ENCODE measurements at places on chromosomes 3 and 15.

GRCh38 chr3:47578691-47579632 lies at the start of gene CSPG5:
CSPG5 (minus strand) TSS chr3:47578865; CDS start chr3:47578693, 172 bp downstream.
- DNase-seq, result no peak

GRCh38 chr3:51975852-51976549 lies 1.1 kb downstream of the ABHD14A start:
- peak; percentile 82 for DNase-seq

- DNase-seq, result no peak
Observed at GRCh38 chr3:130506031-130506430, 10.9 kb upstream of the COL6A6 start.

DNA sequence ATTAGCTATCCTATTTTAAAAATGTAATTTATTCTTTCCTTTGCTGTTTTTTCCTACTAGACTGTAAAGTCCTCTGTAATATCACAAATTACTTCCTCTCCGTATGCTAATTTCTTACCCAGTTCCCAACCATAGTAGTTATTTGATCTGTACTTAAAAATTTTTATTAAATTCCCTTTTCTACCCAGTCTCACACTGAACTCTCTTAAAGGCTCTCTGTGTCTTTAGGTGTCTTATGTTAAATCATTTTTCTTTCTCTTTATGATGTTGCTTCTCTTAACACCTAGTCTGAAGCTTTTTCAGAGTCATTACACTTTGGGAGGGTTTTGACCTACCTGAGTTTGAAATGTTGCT lies 378.6 kb downstream of the NSUN3 start:
- no peak for DNase-seq

DNA sequence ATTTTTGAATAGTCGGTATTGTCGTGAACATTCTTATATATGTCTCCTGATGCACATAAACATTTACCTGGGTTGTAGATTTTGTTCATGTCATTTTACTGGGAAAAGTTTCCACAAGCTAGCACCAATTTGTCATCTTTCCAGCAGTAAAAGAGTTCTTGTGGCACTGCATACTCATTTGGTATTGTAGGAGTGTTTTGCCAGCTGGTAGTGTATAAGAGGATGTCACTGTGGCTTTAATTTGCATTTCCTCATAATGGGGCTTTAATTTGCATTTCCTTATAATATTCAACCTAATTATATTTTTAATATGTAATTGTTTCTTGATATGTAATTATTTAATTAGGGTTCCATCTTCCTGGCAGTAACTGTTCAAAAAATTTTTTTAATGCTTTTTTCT lies 21.2 kb upstream of the TNFSF10 start:
- DNase-seq, result no peak

GRCh38 chr15:40506964-40507571 lies 36.3 kb downstream of the CHST14 start:
- peak; percentile 91 for DNase-seq

DNA sequence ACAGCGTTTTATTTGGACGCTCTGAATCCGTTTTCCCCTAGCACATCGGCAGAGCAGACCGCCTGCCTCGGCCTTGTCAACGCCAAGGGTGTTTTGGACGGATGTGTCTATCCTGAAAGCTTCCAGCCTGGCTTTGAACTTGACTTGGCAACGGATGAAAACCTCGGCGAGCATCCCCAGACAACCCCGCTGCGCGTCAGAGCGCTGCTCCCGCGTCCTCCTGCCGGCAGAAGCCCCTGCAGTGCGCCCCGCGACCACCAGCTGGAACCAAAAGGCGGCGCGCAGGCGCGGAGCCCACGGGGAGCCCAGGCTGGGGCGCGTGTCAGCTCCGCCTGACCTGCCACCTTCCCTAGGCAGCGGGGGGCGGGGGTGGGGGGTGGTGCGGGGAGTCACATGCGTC lies 26.2 kb upstream of the ARL8B start:
- peak; percentile 84 for DNase-seq

DNA sequence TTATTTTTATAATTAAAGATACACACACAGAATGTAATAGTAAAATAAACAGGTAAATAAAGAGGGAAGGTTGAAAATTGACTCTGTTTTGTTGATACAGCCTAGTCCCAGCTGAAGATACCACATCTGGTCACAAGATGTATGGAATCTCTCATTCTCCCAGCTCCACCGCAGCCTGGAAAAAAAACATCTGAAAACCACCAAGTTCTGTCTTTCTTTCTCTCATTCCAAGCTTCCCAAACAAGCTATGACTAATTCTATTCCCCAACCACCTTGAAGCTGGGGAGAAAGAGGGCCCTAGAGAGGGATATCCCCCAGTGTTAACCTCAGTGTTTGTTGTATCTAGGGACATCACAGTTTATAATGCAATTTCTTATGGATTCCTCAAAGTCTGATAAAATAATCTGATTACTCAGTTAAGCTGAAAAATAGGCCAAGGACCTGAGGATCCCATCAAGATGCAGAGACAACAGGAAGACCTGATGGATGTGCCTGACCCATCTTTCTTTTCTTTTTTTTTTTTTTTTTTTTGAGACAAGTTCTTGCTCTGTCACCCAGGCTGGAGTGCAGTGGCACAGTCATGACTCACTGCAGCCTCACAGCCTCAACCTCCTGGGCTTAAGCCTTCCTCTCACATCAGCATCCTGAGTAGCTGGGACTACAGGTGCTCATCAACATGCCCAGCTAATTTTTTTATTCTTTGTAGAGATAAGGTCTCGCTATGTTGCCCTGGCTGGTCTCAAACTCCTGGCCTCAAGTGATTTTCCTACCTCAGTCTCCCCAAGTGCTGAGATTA lies 38.1 kb downstream of the SRGAP3 start:
- no peak for DNase-seq

GRCh38 chr15:94470492-94470891 lies 239.1 kb downstream of the MCTP2 start:
- DNase-seq, result no peak

DNA sequence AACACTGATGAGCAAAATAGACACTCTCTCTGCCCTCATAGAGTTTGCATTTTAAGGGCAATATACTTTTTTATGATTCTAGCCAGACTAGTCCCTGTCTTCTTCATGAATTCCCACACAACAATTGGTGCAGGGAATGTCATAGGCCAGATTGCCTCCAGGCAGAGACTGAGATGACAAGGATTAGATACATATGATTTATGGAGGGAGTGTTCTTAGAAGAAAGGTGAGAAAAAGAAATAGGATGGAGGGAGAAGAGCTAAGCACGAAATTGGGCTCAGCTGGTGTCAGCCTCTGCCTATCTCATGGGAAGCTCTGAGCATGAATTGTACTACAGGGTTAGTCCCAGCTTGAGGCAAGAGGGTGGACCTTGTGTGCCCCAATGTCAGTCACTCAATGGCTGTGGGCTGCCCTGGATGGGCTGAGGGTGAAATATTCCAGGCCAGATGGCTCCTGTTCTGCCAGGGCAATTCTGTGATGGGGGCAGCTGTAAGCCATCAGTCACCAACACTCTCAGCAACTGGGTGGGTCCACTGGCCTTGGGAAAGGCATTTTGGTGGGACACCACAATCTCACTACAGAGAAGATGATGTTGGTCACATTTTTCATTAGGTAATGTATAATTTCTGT lies 31.1 kb downstream of the EIF1B start:
- DNase-seq, result no peak

- no peak for DNase-seq
Observed at GRCh38 chr3:111882194-111882593, 23.1 kb downstream of the PHLDB2 start.

DNA sequence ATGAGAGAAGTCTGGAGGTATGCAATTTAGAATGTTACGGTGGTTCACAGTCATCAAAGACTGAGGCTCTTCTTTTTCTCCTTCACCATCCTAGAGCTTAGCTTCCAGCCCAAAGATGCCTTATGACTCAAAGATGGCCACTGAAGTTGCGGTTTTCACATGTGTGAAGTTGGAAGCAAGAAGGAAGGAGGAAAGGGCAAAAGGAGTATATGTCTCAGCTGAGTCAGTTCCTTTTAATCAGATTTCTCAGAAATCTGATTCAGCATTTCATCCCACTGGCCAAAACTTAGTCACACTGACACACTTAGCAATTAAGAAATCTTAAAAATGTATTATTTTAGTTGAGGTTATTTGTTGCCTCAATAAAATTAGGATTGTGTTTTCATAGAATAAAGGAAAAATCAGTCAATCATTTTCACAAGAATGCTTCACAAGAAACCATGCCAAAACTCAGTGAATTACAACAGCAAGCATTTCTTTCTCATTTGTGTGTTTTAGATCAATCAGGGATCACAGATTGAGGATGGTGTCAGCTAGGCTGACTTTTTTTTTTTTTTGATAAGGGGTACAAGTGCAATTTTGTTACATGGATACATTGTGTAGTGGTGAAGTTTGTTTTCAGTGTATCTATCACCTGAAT lies 211.1 kb upstream of the GADL1 start:
- DNase-seq, result no peak

GRCh38 chr3:150868282-150868681 lies 37.0 kb downstream of the MINDY4B start:
- no peak for DNase-seq

DNA sequence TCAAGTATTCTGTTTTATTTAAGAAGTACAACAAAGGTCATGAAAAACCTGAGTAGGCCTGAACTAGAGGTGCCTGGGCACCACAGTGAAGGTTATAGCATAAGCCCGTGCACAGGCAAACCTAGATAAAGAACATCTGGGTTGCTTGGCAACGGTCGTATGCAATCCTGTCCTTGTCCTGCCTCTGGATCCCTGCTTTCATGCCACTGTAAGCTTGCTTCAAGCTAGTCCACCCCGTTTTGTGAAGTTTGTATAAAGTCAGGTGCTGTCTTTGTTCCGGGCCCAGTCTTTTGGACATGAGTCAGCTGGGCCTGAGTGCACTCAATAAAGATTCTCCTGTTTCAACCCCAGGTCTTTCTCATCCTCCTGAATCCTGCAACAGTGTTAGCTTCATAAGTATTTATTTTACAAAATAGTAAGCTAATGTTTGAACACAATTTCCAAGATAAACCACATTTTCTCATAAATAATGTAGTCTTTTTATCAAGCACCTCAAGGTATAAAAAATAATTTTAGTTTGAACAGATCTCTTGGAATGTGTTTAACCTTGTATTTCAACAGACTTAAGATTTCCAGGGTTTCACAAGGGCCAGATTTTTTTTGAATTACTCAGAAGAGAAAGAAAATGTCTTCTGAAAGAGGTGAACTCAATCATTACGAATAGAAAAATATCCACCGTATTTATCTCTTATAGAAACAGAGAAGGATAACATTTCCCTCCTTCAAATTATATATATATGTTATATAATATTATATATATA lies 14.3 kb upstream of the SLC9C1 start:
- peak; percentile 54 for DNase-seq

DNA sequence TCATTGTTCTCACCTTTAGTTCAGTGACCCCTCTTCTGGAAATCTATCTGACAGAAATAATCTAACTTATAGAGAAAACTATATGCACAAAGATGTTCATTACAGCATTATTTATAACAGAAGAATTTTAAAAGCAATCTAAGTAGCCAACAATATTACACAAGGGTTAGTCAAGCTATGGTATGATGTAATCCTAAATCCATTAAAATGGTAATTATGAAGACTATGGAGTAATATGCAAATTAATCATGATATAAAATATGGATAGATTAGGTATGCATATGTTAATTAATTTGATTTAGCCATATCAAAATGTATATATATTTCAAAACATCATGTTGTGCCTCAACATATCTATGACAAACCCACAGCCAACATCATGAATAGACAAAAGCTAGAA lies 17.7 kb upstream of the HERC1 start:
- no peak for DNase-seq

DNA sequence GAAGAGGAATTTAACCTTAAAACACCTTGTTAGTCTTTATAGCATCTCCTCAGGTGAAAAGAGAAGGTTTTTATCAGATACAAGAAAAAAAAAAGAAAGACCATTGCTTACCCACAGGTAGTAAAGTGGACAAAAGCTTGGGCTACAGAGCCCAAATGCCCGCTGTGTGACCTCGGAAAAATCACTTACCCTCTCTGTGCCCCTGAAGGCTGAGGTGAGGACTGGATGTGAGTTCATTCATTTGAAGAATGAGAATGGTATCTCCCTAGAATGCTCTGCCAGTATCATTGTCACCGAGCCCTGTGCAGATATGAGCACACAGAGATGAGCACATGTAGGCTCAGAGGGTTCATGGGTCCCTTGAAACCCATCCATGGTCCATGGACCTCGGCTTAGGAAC lies 17.6 kb upstream of the FAM240A start:
- no peak for DNase-seq

DNA sequence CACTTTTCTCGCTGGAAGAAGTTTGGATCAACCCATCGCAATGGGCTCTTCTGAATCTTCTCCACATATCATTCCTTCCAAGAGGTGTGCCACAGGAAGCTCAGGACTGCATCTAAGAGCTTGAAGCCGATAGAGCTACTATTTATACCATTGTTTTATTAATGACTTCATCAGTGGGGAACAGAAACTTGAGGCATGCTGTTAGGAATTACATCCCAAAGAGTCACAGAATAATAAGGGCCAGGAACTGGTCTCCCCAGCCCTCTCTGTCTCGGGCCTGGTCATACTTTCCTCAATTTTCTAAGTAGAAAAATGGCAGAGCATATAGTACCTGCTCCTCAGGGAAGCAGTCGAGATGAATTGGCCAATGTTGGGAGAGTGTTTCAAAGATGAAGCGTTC lies 16.9 kb upstream of the C15orf61 start:
- DNase-seq, result no peak

DNA sequence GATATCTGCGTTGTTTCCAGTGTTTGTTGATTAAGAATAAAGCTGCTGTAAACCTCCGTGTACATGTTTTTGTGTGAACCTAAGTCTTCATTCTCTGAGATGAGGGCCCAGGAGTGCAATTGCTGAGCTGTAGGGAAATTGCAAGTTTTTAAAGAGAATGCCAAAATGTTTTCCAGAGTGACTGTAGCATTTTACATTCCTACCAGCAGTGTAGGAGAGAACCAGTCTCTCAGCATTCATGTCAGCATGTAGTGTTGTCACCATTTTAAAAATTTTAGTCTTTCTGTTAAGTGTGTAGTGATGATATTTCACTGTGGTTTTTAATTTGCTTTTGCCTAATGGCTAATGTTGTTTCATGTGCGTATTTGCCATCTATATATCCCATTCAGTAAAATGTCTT lies 3.4 kb upstream of the MGLL start:
- no peak for DNase-seq

DNA sequence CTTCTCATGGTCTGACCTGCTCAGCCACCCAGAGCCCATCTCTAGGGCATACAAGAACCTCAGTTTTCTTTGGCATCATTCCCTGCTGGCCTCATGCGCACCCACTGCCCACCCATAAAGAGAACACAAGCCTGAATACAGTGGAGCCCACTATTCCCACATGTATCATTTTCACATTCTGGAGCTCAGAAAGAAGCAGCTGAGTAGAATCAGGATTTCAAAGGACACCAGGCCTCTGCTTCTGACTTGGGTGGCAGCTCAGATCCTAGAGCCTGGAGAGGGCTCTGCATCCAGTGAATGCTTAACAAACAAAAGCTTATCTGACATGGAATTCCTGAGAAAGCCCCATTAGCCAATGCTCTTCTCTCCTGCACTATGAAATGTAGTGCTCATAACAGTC lies 34.7 kb downstream of the RBP2 start:
- no peak for DNase-seq

- DNase-seq, result peak; percentile 75
Observed at GRCh38 chr15:94324117-94324826, 92.9 kb downstream of the MCTP2 start.

GRCh38 chr3:188979248-188979647 lies 192.5 kb upstream of the TPRG1 start:
- no peak for DNase-seq

- peak; percentile 10 for DNase-seq
Observed at GRCh38 chr3:171704002-171704401, 106.3 kb downstream of the PLD1 start.

GRCh38 chr15:98455904-98456303 lies 192.4 kb upstream of the IGF1R start:
- no peak for DNase-seq

GRCh38 chr15:25901811-25902605 lies 38.9 kb upstream of the ATP10A start:
- DNase-seq, result peak; percentile 8
